Endothelial cell (in vitro differentiated cells): ENCODE measurements at places on chromosomes 12 and 14. TPM values are rescaled to one million over a fixed set of nuclear protein-coding genes. Genes with fewer than 3 reads are reported as not detected.

DNA sequence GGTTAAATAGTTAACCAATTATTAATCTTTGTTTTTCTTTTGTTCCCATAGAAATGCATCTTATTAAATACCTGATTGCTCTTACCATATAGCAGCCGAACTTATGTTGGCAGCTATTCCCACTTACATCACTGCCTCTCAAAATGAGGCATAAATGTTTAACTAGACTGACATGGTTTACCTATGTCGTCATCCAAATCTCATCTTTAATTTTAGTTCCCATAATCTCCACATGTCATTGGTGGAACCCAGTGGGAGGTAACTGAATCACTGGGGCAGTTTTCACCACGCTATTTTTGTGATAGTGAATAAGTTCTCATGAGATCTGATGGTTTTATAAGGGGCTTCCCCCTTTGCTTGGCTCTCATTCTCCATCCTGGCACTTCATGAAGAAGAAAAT is 499.2 kb upstream of the ATP2B1 start:
- no peak overlapping the region for H3K4me3 ChIP-seq
- H3K4me1 ChIP-seq: no peaks in the 10 kb centered on the region
- peaks cover 9% of the 10 kb centered on the region for H3K36me3 ChIP-seq
- no peak overlapping the region for H3K27ac ChIP-seq
- DNase-seq: no peak

DNA sequence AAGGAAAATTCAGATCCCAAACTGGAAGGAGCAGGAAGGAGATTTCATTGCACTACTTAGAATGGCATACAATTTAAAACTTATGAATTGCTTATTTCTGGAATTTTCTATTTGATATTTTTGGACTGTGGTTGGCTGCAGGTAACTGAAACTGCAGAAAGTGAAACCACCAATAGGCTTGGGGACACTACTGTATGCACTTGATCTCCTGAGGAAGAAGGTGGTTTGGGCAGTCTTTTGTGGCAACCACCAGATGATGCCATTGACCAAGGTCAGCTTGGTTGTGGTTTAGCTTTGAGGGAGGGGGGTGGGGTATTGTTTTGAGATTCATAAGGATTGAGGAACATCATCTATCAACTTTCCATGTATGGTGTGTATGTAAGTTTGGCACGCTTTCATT is 209.5 kb upstream of the STXBP6 start:
- no peaks in the 10 kb centered on the region for H3K4me1 ChIP-seq
- H3K27ac ChIP-seq: no peak overlapping the region
- DNase-seq: no peak
- no peaks in the 10 kb centered on the region for H3K36me3 ChIP-seq
- no peaks in the 10 kb centered on the region for H3K27me3 ChIP-seq

DNA sequence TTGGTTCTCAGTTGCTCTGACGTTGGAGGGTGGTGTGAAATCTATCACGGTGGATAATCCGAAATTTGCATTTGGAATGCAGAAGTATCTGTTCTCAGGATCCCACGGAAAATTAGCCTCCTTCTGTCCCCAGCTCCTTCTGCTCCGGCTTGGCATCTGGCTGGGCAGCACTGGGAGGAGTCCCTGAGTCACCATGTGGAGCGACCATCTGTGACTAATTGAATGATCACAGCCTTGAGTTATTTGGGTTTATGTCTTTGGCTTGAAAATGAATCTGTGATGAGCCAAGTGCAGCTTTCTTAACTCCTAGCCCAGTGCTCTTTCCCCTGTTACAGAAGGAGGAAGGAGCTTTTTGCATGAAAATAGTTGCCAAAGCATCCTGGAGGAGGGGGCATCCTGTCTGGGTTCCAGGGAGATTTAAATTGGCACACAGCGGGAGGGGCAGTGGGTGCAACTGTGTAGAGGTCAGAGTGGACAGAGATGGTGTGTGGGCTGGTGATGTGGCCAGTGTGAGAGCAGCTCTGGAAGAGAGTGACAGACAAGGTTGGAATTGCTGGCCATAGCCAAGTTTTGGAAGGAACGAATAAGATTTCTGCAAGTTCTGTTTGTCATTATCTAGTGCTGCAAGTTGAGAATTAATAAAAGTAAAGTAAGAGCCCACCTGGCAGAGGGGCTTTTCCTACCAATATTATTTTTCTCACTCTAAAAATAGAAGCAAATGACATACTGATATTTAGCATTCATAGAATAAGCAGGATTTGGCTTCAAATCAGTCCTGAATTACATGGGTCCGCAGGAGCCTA is 74.4 kb downstream of the SLC24A4 start:
- H3K27me3 ChIP-seq: peaks cover 1% of the 10 kb centered on the region
- peaks cover under 1% of the 10 kb centered on the region for H3K36me3 ChIP-seq
- H3K4me3 ChIP-seq: no peak overlapping the region
- DNase-seq: no peak

PTGDR gene
- total RNA-seq: 0.23 TPM

GRCh38 chr12:3249081-3249800 is 172.1 kb downstream of the TSPAN9 start:
- H3K27ac ChIP-seq: peak overlapping the region; percentile 96
- H3K36me3 ChIP-seq: peaks cover 44% of the 10 kb centered on the region
- H3K27me3 ChIP-seq: peaks cover 9% of the 10 kb centered on the region
- peak overlapping the region; percentile 20 for H3K4me3 ChIP-seq

DNA sequence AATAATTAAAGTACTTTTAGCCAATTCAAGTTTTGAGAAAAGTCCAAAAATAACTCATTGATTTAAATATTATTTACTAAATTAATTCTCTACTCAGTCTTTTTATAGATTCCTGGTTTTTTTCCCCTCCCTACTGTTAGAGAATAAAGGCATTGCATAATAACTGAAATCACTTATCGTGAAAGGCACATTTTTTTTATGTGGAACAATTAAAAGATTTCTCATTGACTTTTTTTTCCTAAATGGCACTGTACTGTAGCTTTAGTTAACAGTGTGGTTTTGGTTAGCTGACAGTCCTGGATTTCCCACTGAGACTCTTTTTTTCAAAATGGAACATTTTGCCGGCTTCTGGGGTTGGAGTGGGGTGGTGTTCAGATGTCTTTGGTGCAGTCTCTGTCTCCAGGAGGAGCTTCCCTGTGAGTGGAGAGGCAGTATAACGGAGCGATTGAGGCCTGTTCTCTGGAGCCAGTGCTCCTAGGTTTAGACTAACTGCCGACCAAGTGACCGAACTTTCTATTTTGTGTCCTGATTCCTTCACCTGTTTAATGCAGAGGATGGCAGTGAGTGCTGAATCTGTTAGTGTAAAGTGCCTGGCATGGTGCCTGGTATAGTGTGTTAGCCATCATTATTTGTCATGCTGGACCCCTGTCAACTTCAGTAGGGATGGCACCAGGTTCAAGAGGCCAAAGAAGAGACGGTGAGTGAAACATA is 117.7 kb downstream of the ADCK1 start:
- no peak overlapping the region for H3K27ac ChIP-seq
- no peaks in the 10 kb centered on the region for H3K36me3 ChIP-seq
- no peaks in the 10 kb centered on the region for H3K4me1 ChIP-seq
- H3K4me3 ChIP-seq: no peak overlapping the region
- no peak for DNase-seq

DNA sequence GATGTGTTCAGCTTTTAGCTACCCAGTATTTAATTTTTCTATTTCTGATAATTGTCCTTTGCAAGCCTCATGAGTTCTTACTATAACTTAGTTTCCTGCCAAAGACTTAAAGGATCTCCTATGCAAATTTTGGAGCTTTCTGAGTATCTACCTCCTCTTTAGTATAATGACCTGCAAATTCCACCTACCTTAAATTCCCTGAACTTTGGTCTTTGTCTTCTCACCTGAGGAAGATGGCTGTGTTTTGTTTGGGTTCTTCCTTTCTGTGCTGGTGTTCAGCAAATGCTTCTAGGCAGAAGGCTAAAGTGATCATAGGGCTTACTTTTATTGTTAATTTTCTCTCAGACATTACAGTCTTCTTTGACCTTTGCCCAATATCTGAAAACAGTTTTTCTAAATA is 142.8 kb downstream of the FUT8 start:
- no peaks in the 10 kb centered on the region for H3K36me3 ChIP-seq
- no peaks in the 10 kb centered on the region for H3K27me3 ChIP-seq
- H3K4me1 ChIP-seq: no peaks in the 10 kb centered on the region
- no peak overlapping the region for H3K27ac ChIP-seq
- DNase-seq: no peak
- H3K4me3 ChIP-seq: no peak overlapping the region

CD27 gene
- total RNA-seq: not detected

DNA sequence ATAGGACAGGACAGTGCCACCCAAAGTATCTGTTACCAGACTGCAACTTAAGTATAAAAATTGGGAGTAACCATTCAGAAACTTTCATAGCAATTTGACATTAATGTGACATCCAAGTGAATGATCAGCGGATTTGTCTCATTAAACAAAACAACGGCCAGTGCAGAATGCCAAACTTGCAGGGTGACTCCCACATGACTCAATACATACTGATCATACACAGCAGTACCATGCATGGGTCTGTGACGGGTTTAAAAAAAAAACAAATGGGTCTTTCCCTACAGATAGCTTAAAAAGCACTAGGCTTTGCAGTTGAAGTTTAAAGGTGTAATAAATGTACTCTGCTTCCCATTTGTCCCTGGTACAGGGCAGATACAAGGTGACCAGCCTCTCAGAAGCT is 116.6 kb downstream of the SLC35F4 start:
- H3K4me3 ChIP-seq: no peak overlapping the region
- no peaks in the 10 kb centered on the region for H3K36me3 ChIP-seq
- no peak overlapping the region for H3K27ac ChIP-seq

DNA sequence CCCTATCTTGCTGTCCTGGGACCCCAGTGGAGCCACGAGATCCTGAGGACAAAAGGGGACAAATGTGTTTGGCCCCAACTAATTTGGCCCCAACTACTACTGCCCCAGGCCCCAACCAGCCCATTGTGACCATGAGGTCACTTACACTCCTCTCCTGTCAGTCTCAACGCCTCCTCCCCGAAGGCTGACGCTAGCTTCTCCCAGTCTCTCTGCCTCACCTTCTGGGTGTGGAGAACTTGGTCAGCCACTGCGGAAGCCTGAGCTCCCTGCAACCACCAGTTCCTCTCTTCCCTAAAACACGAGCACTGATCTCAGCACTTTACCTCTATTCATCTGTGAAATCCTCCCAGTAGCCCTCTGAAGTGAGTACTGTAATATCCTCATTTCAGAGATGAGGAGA is 13.3 kb downstream of the FAM181A start:
- DNase-seq: no peak
- H3K27ac ChIP-seq: no peak overlapping the region
- H3K4me1 ChIP-seq: no peaks in the 10 kb centered on the region
- peaks cover 3% of the 10 kb centered on the region for H3K27me3 ChIP-seq
- no peak overlapping the region for H3K4me3 ChIP-seq

DNA sequence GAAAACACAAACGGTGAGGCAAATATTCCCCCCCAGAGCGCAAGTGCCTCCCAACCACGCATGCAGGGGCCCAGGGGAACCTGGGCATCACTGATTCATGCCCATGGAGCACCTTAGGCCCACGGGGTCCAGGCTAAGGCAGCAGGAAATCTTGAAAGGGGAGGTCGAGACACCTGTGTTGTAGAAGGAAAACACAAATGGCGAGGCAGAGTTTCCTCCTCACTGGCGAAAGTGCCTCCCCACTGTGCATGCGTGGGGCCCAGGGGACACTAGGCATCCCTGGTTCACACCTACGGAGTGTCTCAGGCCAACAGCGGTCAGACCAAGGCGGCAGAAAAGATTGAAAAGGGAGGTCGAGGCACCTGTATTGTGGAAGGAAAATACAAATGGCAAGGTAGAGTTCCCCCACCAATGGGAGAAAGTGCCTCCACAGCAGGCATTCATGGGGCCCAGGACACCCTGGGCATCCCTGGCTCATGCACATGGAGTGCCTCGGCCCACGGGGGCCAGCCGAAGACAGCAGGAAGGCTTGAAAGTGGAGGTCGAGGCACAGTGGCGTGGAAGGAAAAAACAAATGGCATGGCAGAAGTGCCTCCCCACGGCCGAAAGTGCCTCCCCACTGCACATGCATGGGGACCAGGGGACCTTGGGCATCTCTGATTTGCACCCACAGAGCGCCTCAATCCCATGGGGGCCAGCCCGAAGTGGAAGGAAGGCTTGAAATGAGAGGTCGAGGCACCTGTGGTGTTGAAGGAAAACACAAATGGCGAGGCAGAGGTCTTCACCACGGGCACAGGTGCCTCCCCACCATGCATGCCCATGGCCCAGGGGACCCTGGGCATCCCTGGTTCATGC is 368.8 kb downstream of the ALG10 start:
- H3K4me3 ChIP-seq: no peak overlapping the region
- H3K4me1 ChIP-seq: no peaks in the 10 kb centered on the region
- no peaks in the 10 kb centered on the region for H3K36me3 ChIP-seq
- no peak overlapping the region for H3K27ac ChIP-seq

GRCh38 chr12:91654087-91654486 is 471.5 kb upstream of the DCN start:
- no peaks in the 10 kb centered on the region for H3K4me1 ChIP-seq
- H3K36me3 ChIP-seq: no peaks in the 10 kb centered on the region
- H3K27me3 ChIP-seq: no peaks in the 10 kb centered on the region

DNA sequence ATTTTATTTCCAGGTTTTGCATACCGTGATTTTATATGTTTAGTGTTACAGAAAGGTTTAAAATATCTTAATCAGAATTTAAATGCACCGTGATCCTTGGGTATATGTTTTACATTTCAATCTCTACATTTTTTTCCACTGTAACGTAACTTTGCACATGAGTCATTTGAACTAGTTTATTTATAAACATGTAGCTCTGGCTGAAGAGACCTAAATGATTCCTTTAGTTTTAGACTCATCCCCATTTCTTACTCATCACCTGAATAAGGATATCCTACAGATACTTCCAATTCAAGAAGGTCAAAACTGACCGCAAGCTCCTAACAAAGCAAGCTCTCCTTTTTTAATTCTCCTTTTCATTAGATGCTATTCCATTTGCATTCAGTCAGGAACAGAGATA is 42.7 kb upstream of the SLC6A15 start:
- DNase-seq: no peak
- no peaks in the 10 kb centered on the region for H3K36me3 ChIP-seq
- H3K27ac ChIP-seq: no peak overlapping the region
- H3K4me1 ChIP-seq: no peaks in the 10 kb centered on the region
- H3K4me3 ChIP-seq: no peak overlapping the region
- H3K27me3 ChIP-seq: no peaks in the 10 kb centered on the region

GRCh38 chr12:49967042-49967776 is 5.5 kb downstream of the AQP5 start:
- H3K27ac ChIP-seq: no peak overlapping the region
- H3K36me3 ChIP-seq: no peaks in the 10 kb centered on the region
- H3K27me3 ChIP-seq: peaks cover 20% of the 10 kb centered on the region
- H3K4me1 ChIP-seq: no peaks in the 10 kb centered on the region
- no peak overlapping the region for H3K4me3 ChIP-seq

COX8C gene
- total RNA-seq: not detected

- H3K4me1 ChIP-seq: no peaks in the 10 kb centered on the region
- H3K27me3 ChIP-seq: no peaks in the 10 kb centered on the region
- no peak overlapping the region for H3K4me3 ChIP-seq
- no peak for DNase-seq
Observed at GRCh38 chr14:42174357-42174756, 567.7 kb downstream of the LRFN5 start.

- DNase-seq: peak; percentile 55
- peak overlapping the region; percentile 51 for H3K27ac ChIP-seq
- H3K36me3 ChIP-seq: peaks cover 9% of the 10 kb centered on the region
- H3K4me3 ChIP-seq: peak overlapping the region; percentile 93
Observed at GRCh38 chr12:110582276-110583136, 612 bp downstream of the PPTC7 start.
